ENCODE measurements at places on chromosomes 16 and 17.

GRCh38 chr17:77398274-77398673 is 257.5 kb downstream of the SEC14L1 start:
- H3K36me3 ChIP-seq, result peaks cover 17% of the 10 kb centered on the region
- peaks cover 65% of the 10 kb centered on the region for H3K4me1 ChIP-seq

GRCh38 chr16:23064639-23065038 is 84.6 kb downstream of the USP31 start:
- no peaks in the 10 kb centered on the region for H3K4me1 ChIP-seq
- DNase-seq, result no peak
- H3K27me3 ChIP-seq, result no peaks in the 10 kb centered on the region

- peak overlapping the region; percentile 72 for H3K27ac ChIP-seq
- no peak overlapping the region for H3K4me3 ChIP-seq
- H3K4me1 ChIP-seq, result peaks cover 4% of the 10 kb centered on the region
Measured at GRCh38 chr17:20992987-20993862, 49.6 kb downstream of the USP22 start.

DNA sequence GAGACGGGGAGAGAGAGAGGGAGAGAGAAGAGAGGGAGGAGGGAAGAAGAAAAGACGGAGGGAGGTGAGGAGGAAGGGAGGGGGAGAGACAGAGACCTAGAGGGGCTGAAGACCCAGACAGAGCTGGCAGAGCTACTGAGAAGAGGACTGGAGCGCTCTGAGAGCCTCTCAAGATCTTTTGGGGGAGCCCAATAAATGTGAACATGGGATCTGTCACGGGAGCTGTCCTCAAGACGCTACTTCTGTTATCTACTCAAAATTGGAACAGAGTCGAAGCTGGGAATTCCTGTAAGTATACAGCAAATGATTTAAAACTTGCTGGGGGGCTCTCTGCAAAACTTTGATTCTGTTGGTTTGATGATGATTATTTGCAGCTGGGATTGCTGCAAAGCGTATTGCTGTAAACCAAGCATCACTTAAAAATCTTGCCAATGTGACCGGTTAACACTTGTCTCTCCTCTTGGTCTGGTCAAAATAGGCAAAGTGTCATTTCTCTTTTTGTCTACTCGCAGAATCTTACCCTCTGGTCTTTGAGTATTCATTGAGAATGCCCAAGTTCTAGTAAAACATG is 344 bp downstream of the CNTNAP4 start:
- peaks cover 5% of the 10 kb centered on the region for H3K36me3 ChIP-seq
- no peak overlapping the region for H3K4me3 ChIP-seq
- peaks cover 2% of the 10 kb centered on the region for H3K27me3 ChIP-seq
- H3K4me1 ChIP-seq, result no peaks in the 10 kb centered on the region

- H3K4me3 ChIP-seq, result no peak overlapping the region
- no peaks in the 10 kb centered on the region for H3K27me3 ChIP-seq
- H3K4me1 ChIP-seq, result peaks cover 10% of the 10 kb centered on the region
- no peak for DNase-seq
Measured at GRCh38 chr16:81765111-81765919, 13.8 kb upstream of the PLCG2 start.

DNA sequence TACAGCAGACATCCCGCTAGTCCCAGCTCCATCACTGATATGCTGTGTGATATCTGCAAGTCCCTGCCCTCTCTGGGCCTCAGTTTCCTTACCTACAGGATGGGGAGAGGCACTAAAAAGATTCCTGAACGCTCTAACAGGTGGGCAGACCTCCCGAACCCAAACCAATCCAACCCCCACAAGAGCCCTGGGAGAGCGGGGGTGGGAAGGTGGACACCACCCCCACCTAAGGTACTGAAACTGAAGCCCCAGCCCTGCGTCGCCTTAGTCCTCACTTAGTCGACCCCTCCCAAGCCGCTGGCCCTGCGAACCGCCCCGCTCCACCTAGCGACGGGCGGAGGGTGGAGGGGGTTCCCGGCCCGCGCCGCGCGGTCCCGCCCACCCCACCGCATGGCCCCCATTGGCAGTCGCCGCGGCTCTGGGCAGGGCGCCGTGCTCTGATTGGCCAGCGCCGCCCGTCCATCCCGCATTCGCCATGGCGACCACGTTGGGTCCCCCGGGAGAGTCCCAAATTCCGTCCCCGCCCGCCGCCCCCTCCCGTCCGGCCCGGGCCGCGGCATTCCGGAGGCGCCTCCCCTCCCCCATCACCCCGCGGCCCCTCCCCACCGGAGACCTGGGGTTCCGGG is 578 bp downstream of the CCDC102A start:
- peaks cover 44% of the 10 kb centered on the region for H3K4me1 ChIP-seq
- peak overlapping the region; percentile 48 for H3K27ac ChIP-seq
- DNase-seq, result peak; percentile 95
- peaks cover 22% of the 10 kb centered on the region for H3K27me3 ChIP-seq
- H3K36me3 ChIP-seq, result peaks cover 13% of the 10 kb centered on the region
- H3K4me3 ChIP-seq, result peak overlapping the region; percentile 93

DNA sequence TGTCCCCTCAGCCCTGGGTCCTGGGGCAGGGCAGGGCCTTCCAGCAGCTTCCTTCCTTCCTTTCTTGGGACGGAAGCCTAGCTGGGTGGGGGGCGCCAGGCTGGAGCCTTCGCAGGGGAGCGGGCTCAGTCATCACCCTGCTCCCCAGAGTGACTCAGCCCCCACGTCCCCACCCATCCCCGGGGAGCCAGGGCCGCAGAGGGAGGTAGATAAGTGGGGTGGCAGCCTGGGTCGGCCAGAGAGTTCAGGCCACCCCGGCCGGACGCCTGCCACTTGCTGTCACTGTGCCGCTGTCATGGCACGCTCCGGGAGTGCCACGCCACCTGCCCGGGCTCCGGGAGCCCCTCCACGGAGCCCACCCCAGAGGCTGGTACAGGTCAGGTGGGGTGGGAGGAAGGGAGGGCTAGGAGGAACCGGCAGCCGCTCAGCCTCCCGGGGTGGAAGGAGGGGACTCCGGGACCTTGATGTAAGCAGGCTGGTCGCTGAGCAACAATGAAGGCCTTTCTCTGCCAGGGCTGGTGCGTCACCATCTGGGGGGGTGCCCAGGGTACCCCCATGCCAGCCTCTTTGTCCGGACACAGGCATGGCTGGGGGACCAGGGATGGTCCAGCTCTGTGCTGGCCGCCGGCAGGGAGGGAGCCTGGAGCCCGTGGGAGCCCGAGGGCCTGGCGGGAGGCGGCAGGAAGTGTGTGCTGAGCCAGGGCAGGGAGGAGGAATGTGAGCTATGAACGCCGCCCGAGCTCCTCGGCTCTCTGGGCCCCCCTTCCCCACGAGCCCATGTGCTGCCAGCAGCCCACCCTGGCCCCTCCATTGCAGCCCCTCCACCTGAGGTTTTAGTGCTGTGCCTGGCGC is 6.6 kb downstream of the NHERF2 start:
- no peak overlapping the region for H3K4me3 ChIP-seq
- H3K4me1 ChIP-seq, result peaks cover 9% of the 10 kb centered on the region
- no peak overlapping the region for H3K27ac ChIP-seq
- H3K27me3 ChIP-seq, result peaks cover 4% of the 10 kb centered on the region
